ENCODE measurements at places on chromosomes 16 and 17.
A peak's percentile ranks its signal among the peaks of the same experiment; 100 is the strongest.

DNA sequence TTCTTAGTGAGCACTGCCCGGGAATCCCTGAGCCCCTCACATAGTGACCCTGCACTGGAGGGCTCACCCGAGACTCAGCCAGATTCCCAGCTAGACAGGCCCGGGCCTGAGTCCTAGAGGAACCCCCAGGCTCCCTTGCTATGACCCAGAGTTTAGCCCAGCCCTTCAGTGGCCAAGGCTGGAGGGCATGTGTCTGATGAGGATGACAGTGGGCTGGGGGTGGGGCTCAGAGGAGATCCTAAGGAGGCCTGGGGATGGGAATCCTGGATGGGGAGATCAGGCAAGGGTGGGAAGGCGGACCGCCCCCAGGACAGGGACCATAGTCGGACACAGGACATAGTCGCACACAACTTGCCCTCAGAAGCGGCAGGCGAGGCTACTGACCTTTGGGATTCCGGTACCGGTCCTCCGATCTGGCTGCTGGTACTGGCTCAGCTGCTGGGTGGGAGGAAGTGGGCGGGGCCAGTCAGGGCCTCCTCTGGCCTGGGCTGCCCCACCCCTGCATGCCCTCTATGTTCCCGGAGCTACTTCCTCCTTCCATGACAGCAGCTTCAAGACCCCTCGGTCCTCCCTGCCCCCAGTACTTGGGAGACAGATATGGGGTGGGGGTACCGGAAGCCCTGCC, 1.1 kb downstream of the CD79B start:
- peak; percentile 53 for DNase-seq

DNA sequence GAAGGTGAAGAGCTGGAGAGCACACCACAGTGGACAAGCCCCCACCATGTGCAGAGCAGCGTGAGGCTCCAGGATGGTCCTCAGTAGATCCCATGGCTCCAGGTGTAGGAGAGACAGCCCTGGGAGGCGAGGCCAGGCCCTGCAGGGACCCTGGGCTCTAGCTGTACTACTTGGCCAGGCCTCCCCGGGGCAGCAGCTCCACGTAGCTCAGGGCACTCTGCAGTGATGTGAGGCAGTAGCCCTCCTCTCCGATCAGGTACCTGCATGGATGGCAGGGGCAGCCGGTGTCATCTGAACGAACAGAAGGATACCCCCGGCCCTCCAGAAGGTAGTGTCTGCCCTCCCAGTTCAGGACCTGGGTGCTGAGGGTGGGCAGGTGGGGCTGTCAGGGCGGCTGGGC, 6.2 kb upstream of the SPATA2L start:
- no peak for DNase-seq

GRCh38 chr16:13348416-13348815, 447.0 kb downstream of the SHISA9 start:
- DNase-seq, result no peak

GRCh38 chr16:31201582-31202413, 762 bp downstream of the PYCARD start:
- peak; percentile 24 for DNase-seq

DNA sequence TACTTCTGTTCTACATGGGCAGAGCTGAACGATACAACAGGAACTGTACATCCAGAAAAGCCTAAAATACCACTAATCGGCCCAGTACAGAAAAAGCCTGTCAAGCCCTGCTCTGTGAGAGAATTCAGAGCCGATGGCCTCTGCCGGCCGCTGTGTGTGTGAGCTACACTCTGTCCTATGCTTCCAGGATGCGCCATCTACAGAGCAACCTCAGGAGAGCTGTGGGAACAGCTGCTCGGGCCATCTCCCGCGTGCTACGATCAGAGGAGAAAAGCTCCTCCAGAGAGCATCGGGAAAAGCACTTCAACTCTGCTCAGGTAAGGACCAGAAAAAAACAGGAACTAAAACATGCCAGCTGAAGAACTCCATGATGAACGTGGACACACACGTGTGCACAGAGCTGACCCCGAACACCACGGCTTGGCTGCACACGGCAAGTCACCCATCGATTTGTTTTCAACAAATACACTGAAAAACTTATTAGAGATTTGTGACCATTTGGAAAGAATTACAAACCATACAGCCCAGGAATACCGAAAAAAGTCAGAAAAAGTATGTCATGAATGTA, 115.9 kb downstream of the ANKRD11 start:
- no peak for DNase-seq

All from CD4-positive, alpha-beta T cell treated with Interleukin-15 for 4 hours (primary cell).